ENCODE measurements at places on chromosomes 12 and 14.

GRCh38 chr12:89264837-89265236 is 87.5 kb downstream of the DUSP6 start:
- DNase-seq = no peak

GRCh38 chr12:53698948-53699677 is 23.2 kb upstream of the ATP5MC2 start:
- no peak for DNase-seq

DNA sequence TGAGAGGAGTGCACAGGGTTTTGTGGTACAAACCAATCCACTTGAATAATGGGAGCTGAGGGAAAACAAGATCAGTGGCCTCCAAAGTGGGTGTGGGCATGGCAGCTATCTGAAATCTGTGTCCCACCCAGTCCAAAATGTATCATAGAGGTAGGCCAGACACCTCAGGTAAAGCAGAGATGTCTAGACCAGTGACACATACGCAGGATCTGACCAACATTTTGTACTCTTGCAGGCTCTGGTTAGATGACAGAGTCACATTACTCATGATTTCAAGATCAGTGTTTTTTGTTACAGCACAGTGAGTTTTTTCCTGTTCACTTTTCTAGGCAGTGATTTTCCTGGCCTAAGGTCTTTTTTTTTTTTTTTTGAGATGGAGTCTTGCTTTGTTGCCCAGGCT is 211.8 kb downstream of the PCNX1 start:
- DNase-seq = no peak

GRCh38 chr12:11876307-11876706 is 194.4 kb upstream of the BCL2L14 start:
- DNase-seq = no peak

DNA sequence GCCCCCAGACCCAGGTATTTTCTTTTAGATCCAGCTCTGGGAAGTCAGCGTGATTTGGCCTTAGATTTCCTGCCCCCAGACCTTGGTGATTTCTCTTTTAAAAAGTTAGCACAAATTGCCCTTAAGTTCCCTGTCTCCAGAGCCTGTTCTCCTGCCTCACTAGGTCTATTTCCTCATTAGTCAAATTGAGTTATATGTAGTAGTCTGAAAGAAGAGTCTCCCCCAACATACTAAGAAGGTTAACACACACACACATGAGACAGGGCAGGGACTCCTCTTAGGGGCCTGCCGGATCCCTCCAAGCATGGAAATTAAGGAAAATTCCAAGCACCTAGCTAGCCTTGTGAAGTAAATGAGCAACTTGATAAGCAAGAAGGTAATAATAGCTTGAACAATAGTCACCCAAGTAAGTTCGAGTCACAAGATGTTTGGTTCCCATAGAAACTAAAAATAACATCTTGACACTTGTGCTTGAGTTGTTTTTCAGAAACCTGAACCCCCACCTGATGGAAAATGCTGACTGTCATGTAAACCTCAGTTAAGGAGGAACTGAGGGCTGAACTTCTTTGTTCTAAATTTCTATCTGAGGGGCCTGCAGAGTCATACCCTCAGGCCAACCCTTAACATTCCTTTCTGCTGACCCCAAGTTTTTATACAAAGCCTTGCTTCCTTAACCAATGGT is 51.6 kb downstream of the CAND1 start:
- no peak for DNase-seq
